GM12891 (cell line): ENCODE measurements at places on chromosomes 12 and 14.

- no peak for DNase-seq
Measured at GRCh38 chr12:29782871-29783772, 620 bp downstream of the TMTC1 start.

GRCh38 chr12:128476266-128476665, 209.3 kb downstream of the TMEM132C start:
- DNase-seq = no peak

DNA sequence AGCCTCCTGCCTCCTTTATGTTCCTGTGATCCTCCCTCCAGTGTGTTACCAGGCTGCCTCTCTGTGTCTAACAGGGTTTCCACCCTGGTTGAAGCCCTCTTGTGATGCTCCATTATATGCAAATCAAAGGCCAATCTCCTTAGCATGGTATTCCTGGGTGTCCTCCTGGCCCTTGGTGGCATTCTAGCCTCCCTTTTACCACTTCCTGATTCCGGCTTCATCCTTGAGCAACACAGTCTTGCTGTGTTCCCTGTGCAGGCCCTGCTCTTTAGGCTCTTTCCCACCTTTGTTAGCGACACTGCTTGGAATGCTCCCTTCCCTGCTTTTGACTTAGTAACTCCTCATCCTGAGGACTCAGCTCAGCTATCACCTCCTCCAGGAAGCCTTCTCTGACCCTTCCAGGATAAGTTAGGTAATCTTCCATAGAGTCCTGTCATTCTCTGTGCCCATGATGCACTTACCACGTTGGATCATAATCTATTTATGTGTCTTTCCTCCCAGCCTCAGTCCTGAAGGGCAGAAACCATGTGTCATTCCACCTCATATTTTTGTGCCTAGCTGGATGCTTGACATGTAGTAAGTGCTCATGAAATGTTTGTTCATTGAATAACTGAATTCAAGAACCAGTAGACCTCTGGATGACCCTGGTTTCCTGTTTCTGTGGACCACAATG, 37.3 kb downstream of the PRKCH start:
- DNase-seq = no peak

DNA sequence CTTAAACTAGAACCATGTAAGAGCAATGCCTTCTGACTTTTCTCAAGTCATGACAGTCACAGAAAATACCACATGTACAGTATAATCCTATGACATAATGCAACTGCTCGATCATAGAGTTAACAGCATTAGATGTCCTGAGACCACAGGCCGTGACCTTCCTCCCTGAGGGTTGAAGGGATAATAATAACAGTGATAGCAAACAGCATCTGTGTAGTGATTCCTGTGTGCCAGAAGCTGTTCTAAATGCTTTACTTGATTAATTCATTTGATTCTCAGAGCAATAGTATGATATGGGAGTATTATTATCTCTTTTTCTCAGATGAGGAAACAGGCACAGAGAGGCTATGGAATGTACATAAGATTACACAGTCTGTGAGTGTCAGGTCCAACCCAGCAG, 53.2 kb downstream of the SLC35F4 start:
- DNase-seq = no peak

DNA sequence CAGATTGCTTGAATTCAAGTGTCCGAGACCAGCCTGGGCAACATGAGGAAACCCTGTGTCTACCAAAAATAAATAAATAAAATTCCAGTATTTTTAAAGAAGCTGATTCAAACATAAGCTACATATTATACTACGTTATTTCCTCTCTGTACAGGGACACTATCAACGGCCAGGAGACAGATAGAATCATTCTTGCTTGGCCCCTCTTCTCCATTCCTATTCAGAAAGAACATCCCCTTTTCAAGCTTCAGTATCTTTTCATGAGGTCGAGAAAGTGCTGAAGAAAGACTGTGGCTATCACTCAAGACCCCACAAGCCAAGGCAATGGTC, 314 bp upstream of the DHRS7 start:
- DNase-seq = no peak

DNA sequence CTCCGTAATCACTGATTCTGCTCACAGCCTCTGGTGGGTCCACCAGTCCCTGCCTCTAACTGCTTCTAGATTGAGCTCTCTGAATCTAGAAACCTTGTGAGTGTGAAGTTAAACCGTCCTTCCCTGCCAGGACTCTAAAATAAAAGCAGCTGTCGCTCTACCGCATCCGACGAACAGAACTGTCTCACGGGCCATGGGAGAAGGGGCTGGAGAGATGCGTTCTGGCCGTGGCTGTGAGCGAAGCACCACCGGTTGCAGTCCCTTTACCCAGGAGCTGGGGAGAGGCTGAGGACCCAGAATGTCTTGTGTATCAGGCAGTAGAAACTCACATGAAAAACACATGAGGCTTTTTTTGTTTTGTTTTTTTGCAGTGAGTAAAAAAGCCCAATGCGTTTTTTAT, 159.6 kb downstream of the PIWIL1 start:
- DNase-seq = no peak

- no peak for DNase-seq
Measured at GRCh38 chr12:68342966-68343365, 10.8 kb upstream of the MDM1 start.
